ENCODE measurements at places on chromosomes 1 and 21. TPM values are rescaled to one million over a fixed set of nuclear protein-coding genes. Genes with fewer than 3 reads are reported as not detected.
A peak's percentile ranks its signal among the peaks of the same experiment; 100 is the strongest.

GRCh38 chr1:53026254-53026653, 35.8 kb upstream of the PODN start:
- H3K4me3 ChIP-seq, result no peak overlapping the region
- peaks cover 13% of the 10 kb centered on the region for H3K36me3 ChIP-seq
- peaks cover 22% of the 10 kb centered on the region for H3K4me1 ChIP-seq
- peak overlapping the region; percentile 84 for H3K27ac ChIP-seq
- no peak for DNase-seq
- H3K27me3 ChIP-seq, result no peaks in the 10 kb centered on the region

DNA sequence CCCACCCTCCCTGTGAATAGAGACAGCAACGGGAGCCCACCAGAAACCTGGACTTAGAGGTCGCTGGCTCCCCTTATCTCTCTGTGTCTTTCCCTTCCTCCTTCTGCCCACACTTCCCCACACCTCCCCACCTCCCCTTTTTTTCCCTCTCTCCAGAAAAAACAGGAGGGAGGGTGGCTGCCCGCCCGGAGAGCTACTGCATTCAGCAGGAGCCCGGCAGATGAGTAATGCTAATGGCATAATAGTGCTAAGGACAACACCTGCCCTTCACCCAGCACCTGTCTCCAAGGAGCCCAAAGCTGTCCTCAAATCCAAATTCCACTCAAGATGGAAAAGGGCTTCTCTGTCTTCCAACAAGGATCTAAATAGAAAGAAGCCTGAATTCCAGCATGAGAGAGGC, 11.4 kb upstream of the PRELP start:
- DNase-seq, result no peak
- H3K36me3 ChIP-seq, result no peaks in the 10 kb centered on the region
- peaks cover 44% of the 10 kb centered on the region for H3K4me1 ChIP-seq
- H3K4me3 ChIP-seq, result no peak overlapping the region
- H3K27me3 ChIP-seq, result no peaks in the 10 kb centered on the region
- peak overlapping the region; percentile 70 for H3K27ac ChIP-seq

DNA sequence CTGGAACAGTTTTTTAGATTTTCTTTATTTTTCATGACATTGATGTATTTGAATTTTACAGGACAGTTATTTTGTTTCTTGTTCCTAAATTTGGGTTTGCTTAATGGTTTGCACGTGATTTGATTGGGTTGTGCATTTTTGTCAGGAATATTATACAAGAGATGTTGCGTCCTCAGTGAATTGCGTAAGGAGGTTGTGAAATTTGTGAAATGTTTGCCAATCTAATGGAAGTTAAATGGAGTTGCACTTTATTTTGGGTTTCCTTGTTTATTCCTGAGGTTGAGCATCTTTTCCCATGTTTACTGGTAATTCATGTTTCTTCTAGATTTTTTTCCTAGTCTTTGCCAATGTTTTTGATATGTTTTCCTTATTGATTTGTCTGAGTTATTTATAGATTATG, 19.9 kb downstream of the ZNF648 start:
- H3K4me3 ChIP-seq, result no peak overlapping the region
- no peak for DNase-seq
- no peak overlapping the region for H3K27ac ChIP-seq

- no peaks in the 10 kb centered on the region for H3K36me3 ChIP-seq
- DNase-seq, result no peak
- no peak overlapping the region for H3K27ac ChIP-seq
- no peak overlapping the region for H3K4me3 ChIP-seq
- H3K4me1 ChIP-seq, result peaks cover 12% of the 10 kb centered on the region
These were observed 23.0 kb upstream of the POU2F1 start for GRCh38 chr1:167197692-167198091.

Gene TIPRL
- 28.3 TPM for total RNA-seq

Gene ELF3
- 0.60 TPM for total RNA-seq

DNA sequence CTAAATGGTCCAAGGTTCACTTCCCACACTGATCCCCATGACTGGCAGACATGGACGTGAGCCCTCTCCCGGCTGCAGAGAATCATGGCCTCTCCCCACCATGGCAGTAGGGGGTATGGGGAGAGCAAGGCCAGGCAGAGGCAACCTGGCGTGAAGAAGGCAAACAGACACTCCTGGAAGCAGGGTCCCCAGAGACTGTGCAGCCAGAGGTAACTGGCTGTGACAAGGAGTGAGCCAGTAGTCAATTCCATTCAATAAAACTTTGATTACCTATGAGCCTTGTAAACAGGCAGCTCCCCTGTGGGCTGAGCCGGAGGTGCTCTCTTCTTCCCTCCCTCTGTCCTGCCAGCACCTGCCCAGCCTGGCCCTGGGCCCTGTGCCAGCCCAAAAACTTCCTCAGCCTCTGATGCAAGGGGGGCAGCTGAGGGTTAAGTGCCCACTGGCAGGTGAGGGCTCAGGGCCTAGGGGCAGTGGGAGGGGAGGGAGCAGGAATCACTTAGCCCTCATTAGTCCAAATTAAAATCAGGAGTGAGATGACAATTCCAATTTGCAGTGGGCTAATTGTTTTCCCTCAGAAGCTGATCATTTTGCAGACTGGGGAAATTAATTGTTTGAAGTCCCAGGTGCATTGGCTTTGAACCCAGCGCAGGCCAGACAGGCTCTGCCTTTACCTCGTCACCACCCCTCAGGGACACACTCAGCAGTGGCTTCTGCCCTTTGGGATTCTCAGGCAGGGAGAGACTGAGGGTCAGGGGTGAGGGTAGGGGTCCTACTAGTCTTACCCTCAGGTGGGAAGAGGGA, 35.6 kb downstream of the LRRN2 start:
- no peak overlapping the region for H3K27ac ChIP-seq
- H3K36me3 ChIP-seq, result no peaks in the 10 kb centered on the region
- DNase-seq, result no peak
- H3K27me3 ChIP-seq, result peaks cover 59% of the 10 kb centered on the region
- no peak overlapping the region for H3K4me3 ChIP-seq

- no peaks in the 10 kb centered on the region for H3K36me3 ChIP-seq
- DNase-seq, result no peak
- H3K4me1 ChIP-seq, result no peaks in the 10 kb centered on the region
- peaks cover 36% of the 10 kb centered on the region for H3K27me3 ChIP-seq
These were observed 62.7 kb downstream of the CAMK2N1 start for GRCh38 chr1:20423169-20423795.

DNA sequence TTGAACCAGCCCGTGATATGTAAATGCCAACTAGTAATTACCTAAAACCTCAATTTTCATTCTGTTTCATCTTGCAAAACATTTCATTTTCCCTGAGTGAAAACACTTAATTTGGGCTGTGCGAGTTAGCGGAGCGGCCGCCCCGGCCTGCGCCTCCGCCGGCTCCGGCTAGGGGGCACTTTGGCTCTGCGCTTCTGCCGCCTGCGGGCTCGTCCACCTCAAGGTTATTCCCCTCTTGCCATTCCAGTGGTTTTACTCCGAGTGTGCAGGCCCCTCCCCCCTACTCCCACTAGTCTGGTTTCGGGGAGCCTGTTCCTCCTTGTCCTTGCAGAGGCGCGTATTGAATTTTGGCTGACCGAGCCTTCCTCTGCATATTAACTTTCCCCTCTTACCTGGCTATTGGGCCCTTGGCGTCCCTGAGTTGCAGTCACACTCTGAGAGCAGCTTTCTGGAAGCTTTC, 55.6 kb downstream of the PEX14 start:
- no peaks in the 10 kb centered on the region for H3K36me3 ChIP-seq
- H3K4me1 ChIP-seq, result peaks cover 54% of the 10 kb centered on the region
- H3K27me3 ChIP-seq, result no peaks in the 10 kb centered on the region
- DNase-seq, result peak; percentile 23

DNA sequence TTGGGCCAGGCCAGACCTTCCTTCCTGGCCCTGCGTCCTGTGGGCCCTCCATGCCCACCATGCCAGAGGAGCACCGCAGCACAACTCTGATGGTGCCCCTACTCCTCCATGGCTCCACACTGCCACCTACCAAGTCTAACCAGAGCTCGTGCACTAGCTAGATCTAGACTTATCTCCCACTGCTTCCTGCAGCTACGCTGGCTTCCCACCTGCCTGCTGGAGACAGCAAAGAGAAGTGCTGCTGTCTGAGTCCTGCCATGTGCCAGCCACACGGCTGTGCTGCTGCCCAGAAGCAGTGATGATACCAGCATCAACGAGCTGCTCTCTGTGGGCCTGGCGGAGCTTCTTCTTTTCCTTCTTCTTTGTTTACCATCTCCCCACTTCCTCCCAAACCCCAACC, 4.5 kb downstream of the GUCA2B start:
- H3K4me3 ChIP-seq, result no peak overlapping the region
- no peak overlapping the region for H3K27ac ChIP-seq
- H3K4me1 ChIP-seq, result peaks cover 7% of the 10 kb centered on the region
- DNase-seq, result no peak
- H3K36me3 ChIP-seq, result no peaks in the 10 kb centered on the region

Gene MMP23B
- total RNA-seq, result 93.8 TPM

Gene ZNF695
- not detected for total RNA-seq

Gene NPPB
- total RNA-seq, result 119 TPM

GRCh38 chr1:69661686-69662085, 94.0 kb downstream of the LRRC7 start:
- H3K4me3 ChIP-seq, result no peak overlapping the region
- no peak overlapping the region for H3K27ac ChIP-seq
- no peaks in the 10 kb centered on the region for H3K27me3 ChIP-seq
- H3K4me1 ChIP-seq, result no peaks in the 10 kb centered on the region

DNA sequence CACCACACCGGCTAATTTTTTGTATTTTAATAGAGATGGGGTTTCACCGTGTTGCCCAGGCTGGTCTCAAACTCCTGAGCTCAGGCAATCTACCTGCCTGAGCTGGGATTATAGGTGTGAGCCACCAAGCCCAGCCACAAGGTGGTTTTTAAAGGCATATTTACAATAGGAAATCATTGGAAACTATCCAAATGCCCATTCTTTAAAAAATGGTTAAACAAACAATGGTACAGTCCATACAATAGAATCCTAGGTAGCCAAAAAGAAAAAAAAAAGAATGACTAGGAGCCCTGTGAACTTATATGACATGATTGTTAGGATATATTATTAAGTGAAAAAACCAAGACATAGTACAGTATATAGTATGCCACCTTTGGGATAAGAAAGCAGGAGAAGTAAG, 5.3 kb downstream of the ATP2B4 start:
- peaks cover 94% of the 10 kb centered on the region for H3K4me1 ChIP-seq
- H3K36me3 ChIP-seq, result peaks cover 21% of the 10 kb centered on the region
- peak overlapping the region; percentile 96 for H3K27ac ChIP-seq
- peak overlapping the region; percentile 81 for H3K4me3 ChIP-seq
- no peak for DNase-seq
- H3K27me3 ChIP-seq, result no peaks in the 10 kb centered on the region

DNA sequence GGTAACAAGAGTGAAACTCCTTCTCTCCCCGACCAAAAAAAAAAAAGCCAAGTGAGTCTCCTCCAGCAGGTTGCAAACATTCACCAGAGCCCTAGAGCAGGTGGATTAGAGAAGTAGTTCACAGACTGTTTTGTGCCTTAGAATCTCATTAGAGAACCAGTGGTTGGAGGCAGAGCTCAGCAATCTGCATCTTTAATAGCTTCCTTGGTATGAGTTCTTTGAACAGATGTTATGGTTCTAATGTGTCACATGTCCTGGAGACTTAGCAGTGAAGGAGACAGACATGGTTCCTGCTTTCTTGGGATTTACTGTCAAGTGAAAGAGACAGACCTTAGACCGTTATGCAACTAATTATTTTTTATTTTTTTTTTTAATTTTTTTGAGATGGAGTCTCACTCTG, 26.8 kb downstream of the SESN2 start:
- H3K4me3 ChIP-seq, result no peak overlapping the region
- peaks cover 6% of the 10 kb centered on the region for H3K4me1 ChIP-seq
- H3K27me3 ChIP-seq, result no peaks in the 10 kb centered on the region
- H3K27ac ChIP-seq, result no peak overlapping the region
- no peak for DNase-seq

GRCh38 chr1:170518185-170518834, 13.7 kb upstream of the GORAB start:
- H3K4me3 ChIP-seq, result no peak overlapping the region
- H3K27me3 ChIP-seq, result no peaks in the 10 kb centered on the region
- H3K36me3 ChIP-seq, result no peaks in the 10 kb centered on the region
- no peak overlapping the region for H3K27ac ChIP-seq

DNA sequence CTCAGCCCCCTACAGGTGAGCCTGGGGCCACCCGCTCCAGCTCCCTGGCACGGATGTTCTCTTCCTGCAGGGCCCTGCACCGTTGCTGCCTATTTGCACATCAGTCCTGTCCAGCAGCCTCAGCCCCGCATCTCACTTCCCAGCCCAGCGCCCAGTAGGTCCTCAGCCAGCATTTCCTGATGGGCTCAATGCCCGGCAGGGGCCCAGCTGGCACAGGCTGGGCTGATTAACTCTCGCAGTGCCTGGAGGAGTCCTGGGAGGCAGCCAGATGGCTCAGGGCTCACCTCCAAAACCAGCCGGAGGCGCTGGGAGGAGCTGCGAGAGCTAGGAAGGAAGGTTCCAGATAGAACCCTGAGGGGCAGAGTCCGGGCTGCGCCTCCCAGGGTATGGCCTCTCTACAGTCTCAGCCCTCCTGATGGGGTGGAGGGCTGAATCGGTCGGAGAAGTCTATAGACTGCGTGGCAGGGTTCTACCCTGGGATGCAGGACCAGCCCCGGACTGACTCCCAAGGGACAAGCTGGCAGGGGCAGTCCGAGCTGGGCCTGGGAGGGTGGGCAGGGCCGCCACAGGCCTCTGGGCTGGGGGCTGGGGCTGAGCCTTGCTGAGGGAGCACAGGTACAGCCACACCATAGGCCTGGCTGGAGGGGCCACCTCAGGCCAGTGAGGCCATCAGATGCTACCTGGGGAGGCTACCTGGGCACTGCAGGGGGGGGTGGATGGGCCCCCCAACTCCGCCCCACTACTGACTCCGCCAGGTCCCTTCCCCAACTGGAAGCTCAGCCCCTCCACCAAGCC, 19.2 kb upstream of the CLSTN1 start:
- peak overlapping the region; percentile 54 for H3K27ac ChIP-seq
- H3K4me3 ChIP-seq, result no peak overlapping the region
- peak; percentile 47 for DNase-seq
- no peaks in the 10 kb centered on the region for H3K27me3 ChIP-seq
- H3K36me3 ChIP-seq, result no peaks in the 10 kb centered on the region

DNA sequence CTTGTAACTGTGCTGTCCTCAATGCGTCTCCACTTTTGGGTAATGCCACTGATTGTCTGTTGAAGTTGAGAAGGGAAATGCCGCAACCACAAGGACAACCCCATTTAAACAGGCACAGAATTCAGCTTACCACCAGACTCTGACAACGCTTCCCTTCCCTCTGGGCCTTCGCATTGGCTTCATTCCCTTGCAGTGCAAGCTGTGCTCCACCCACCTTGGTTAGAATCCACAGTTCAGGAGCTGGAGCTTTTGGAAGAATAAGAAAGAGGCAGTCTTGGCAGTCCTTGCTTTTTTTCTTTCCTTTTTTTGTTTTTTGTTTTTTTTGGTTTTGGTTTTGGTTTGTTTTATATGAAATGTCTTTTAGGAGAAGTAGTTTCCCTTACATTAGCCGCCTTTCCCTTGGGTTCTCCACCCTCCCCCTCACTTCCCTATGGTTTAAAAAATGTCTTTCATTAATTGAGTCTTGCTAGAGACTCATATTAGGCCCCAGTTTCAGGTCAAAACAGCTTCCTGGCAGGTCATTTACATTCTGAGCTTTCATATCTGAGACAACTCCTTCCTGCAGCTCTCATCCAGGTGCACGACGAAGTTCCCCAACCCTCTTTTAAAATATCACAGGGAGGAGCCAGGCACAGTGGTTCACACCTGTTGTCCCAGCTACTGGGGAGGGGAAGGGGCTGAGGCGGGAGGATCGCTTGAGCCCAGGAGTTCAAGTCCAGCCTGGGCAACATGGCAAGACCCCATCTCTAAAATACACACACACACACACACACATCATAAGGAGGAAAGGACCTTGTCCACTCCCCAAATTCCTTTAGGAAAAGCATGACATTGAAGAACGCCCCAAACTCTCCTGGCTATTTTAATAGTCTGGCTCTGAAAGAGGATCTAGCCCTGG, 20.7 kb upstream of the LAX1 start:
- H3K27ac ChIP-seq, result peak overlapping the region; percentile 21
- H3K27me3 ChIP-seq, result no peaks in the 10 kb centered on the region
- H3K4me3 ChIP-seq, result no peak overlapping the region
- H3K4me1 ChIP-seq, result peaks cover 25% of the 10 kb centered on the region
- peaks cover 18% of the 10 kb centered on the region for H3K36me3 ChIP-seq

Gene KNCN
- not detected for total RNA-seq

Data from left ventricle myocardium inferior (tissue), 1 donor.